ENCODE measurements at places on chromosomes 3 and 15. TPM values are rescaled to one million over a fixed set of nuclear protein-coding genes. Genes with fewer than 3 reads are reported as not detected.

DNA sequence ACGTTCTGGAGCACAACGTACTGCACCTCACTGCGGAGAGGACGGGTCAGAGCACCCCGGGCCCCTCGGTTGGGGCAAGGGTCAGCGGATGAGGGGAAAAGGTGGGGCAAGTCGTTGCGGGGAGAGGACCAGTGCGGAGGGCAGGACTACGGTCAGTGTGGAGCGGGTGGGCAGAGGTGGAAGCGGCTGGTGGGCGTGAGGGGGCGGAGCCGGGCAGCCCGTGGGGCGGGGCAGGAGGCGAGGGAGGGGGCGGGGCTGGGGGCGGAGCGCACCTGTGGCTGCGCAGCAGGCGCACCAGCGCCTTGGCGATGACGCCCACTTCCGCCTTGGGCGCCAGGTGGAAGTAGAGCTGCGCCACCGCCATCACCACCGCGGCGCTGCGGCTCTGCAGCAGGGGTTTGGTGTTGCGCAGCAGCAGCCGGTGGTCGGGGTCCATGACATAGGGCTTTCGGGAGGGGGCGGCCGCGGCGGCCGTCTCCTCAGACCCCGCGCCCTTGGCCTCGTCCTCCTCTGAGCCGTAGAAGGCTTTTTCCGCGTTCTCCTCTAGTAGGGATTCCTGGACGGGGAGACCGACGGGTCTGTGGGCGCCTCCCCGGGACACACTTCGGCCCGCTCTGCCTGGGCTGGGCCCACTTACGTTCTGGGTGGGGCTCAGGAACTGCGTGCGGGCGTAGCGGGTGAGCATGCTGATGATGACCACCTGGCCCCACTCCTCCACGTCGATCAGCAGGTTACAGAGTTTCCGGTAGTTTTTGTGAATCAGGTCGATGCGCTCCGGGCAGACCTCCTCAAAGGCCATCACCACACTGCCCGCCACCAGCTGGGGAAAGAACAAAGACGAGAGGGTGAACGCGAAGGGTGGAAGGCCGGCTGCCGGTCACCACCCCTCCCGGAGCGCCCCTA is 29.2 kb downstream of the AP3B2 start:
- DNase-seq = peak; percentile 9

GRCh38 chr3:56800130-56800831 is 1.5 kb downstream of the ARHGEF3 start:
- no peak for DNase-seq

OXTR gene
- total RNA-seq = 5.6 TPM

- DNase-seq = no peak
Observed at GRCh38 chr3:116824208-116824607, 114.6 kb downstream of the TUSC7 start.

- DNase-seq = no peak
Observed at GRCh38 chr3:117118604-117119003, 409.0 kb downstream of the TUSC7 start.

GRCh38 chr3:33016846-33017405 is 65.5 kb downstream of the CCR4 start:
- DNase-seq = no peak

RAB27A gene
- 1.8 TPM for total RNA-seq

HEG1 gene
- total RNA-seq = 31.8 TPM

DNA sequence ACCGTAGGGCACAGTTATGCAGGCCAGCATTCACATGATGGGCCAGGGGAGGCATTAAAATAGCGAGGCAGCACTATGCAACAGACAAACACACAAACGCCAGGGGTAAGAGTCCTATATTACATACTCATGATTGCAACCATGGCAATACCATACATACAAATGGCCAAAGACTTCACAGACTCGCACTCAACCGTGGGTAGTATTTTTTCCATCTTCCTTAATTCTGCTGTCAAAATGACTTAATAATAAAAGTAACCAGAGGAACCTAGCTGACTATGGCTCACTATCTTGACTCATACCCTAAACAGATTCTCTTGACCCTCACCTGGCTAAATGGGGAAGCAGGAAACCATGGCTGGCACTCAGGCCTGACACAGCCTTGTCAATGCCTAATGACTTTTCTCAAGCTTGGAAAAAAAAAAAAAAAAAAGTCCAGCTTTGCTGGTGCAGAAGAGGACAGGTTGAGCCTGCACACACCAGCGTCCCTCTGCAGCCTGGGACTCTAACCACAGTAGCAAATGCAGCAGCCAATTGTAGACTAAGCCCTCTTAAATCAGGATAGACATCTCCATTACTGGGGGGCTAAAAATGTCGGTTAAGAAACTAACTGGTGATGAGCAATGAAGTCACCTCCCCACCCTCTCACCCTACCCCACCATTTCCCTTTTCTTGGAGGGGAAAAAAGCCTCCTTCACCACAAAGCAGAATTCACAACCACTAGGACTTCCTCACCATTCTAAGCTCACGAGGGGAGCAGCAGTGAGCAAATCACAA is 23.1 kb downstream of the CCDC12 start:
- no peak for DNase-seq

- no peak for DNase-seq
Observed at GRCh38 chr15:83838763-83839162, 184.8 kb downstream of the ADAMTSL3 start.

TLR9 gene
- total RNA-seq = not detected

LHFPL4 gene
- not detected for total RNA-seq

- no peak for DNase-seq
Observed at GRCh38 chr3:130849091-130849552, 44.8 kb upstream of the ATP2C1 start.

GRCh38 chr15:80068578-80068977 is 9.1 kb downstream of the ZFAND6 start:
- DNase-seq = peak; percentile 39

DPPA2 gene
- not detected for total RNA-seq

RHOV gene
- 1.6 TPM for total RNA-seq

STRIT1 gene
- not detected for total RNA-seq

- no peak for DNase-seq
Observed at GRCh38 chr15:46441294-46442062, 806.6 kb downstream of the SQOR start.

DNA sequence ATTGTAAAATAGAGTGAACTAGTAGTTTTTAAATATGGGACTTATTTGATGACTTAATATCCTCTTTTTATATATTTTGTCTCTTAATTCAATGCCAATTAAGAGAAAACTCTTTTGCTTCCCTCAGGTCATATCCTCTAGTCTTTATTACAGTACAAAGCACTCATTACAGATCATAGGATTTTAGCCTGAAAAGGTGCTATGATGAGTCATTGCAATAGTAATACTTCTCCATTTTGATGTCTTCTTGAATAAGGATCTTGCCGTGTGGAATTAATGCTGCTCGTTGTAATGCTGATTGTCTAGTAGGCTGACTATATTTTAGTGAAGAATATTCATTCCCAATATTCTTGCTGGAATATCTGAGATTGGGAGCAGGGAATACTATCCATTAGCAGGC is 612.2 kb upstream of the GOLIM4 start:
- DNase-seq = no peak

HRH1 gene
- total RNA-seq = 0.92 TPM

DNA sequence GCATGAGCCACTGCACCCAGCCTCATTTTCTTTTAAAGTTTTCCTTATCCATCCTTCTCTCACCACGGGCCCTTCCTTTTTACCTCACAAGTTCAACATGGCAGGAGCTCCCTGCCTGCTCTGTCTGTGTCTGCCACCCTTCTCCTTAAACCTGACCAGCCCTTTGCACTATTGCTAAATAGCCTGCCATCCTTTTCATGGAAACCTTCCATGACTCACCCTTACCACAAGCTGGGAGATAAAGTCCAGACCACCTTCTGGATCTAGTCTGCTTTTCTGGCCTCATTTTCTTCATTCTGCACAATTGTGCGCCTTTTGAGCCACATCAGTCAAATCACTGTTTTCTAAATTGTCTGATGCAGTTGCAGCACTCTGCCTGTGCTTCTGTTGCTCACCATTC is 8.9 kb downstream of the PARP14 start:
- no peak for DNase-seq

GRCh38 chr15:79811406-79812405 is 85.1 kb downstream of the MTHFS start:
- DNase-seq = no peak

- no peak for DNase-seq
Observed at GRCh38 chr15:91521996-91522395, 331.5 kb upstream of the SLCO3A1 start.

GRIP2 gene
- total RNA-seq = 0.76 TPM

GRCh38 chr3:98343647-98344507 is 9.8 kb upstream of the OR5K4 start:
- DNase-seq = peak; percentile 72

DNA sequence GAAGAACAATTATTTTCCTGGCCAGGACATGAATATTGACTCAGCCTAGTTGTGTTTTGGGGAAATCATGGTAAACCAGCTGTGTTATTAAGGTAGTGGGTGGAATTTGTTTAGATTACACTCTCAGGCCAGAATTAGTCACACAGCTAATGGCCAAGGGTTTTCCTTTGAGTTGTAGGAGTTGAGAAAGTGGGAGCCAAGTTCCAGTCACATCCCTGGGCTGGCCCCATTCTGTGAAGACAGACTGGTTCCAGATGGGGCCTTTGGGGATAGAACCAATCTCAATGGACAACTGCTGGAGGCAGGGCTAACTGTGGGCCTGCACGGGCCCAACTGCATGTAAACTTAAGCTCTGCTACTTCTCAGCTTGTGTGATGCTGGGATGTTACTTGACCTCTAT is 1.4 kb upstream of the RASL12 start:
- DNase-seq = no peak

PLA2G4D gene
- total RNA-seq = not detected

GOLGA8J gene
- total RNA-seq = 0.22 TPM

TRPM1 gene
- total RNA-seq = not detected

DNA sequence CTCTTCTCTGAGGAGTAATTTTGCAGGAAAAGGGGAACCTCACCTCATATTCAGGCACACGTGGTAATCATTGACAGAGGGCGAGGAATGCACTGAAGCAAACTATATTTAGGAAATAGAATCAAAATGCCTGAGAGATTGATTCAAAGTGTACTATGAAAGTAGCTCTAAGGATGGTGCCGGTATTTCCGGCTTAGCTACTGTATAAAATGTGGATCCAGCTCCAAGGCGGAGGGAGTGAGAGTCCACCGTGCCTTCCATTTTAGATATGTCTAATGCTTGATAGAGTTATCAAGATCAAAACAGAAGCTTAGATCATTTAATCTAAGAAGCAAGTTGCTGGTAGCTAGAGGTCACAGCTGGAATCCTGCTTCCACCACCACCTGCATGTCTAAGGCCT is 33.0 kb downstream of the GOLIM4 start:
- DNase-seq = no peak

- DNase-seq = no peak
Observed at GRCh38 chr15:92611150-92611549, 44.4 kb downstream of the FAM174B start.

- DNase-seq = peak; percentile 23
Observed at GRCh38 chr15:40595773-40596172, 1.7 kb downstream of the KNL1 start.

DNA sequence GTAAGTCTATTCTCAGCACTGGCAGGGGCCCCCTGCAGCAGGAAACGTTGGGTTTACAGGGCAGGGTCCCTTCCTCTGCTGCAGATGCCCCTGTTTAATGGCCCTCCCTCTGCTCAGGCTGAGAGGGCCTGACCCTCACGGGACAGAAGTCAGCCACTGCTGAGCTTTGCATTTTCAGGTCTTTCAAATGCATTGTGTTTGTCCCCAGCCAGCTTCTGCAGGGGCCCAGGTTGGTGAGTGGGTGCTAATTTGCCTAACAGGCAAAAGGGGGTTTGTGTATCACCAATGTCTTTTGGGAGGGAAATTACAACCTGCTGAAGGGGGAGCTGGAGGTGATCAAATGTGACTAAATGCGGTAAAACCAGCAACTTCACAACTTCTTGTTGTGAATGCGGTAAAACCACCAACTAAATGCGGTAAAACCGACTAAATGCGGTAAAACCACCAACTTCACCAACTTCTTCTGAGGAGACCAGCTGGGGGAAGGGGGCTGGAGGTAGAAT is 44.8 kb upstream of the UBE2E1 start:
- DNase-seq = no peak

- DNase-seq = no peak
Observed at GRCh38 chr15:22941179-22941578, 39.0 kb downstream of the CYFIP1 start.

CTXND1 gene
- total RNA-seq = not detected

- no peak for DNase-seq
Observed at GRCh38 chr3:187799942-187800641, 54.8 kb upstream of the BCL6 start.

DNA sequence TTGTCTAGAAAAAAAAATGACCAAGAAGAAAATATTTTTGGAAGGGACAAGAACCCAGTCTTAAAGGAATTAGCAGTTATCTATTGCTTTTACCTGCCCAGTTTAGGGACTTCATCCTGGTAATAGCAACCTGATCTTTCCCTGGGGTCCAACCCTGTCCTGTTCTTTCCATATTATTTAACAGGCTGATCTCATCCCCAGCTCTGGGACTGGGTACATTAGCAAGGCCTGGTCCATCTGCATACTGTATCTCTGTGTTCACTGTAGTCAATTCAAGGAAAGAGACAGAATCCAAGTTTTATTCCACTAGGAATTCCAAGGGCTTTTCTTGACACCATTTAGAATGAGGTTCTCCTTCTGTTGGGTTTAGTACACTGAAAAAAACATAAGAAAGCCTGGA is 191.7 kb upstream of the GADL1 start:
- DNase-seq = no peak

ACKR2 gene
- total RNA-seq = not detected

DNA sequence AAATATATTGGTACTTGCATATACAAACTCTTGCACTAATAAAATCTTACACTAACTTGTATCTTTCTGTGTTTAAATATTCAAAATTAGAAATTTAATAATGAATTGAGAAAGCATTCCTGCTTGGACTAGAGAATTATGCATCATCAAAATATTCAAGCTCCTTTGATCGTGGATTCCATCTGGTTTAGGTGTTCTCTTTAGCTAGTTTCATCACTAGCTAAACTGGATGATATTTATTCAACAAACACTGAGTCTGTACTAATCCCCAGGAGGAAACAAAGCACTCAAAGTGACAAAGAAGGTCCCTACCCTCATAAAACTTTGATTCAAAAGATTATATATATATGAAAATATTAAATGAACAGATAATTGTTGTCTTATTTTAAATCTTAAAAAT is 1360.9 kb upstream of the ALCAM start:
- peak; percentile 2 for DNase-seq

STAB1 gene
- 0.41 TPM for total RNA-seq
